ENCODE measurements at places on chromosomes 3 and 15.

- DNase-seq, result no peak
Measured at GRCh38 chr15:68272721-68273271, 4.7 kb upstream of the FEM1B start.

DNA sequence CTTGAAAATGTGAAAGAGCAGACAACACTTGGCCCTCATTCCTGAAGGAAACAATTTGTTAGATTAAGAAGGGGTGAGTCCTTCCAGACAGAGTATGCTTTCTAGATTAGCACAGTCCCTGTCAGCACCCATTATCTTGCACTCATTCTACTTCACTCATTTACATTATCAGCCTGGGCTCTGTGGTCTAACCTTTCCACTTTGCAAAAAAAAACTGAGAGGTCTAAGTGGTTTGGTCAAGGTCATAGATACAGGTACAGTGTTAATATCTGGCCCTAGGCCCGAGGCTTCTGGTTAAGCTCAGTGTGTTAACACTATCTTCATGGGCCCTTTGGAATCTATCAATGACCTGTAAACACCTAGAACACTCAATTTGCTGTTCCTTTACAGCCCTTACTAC is 123.4 kb upstream of the LRRN1 start:
- DNase-seq, result no peak

DNA sequence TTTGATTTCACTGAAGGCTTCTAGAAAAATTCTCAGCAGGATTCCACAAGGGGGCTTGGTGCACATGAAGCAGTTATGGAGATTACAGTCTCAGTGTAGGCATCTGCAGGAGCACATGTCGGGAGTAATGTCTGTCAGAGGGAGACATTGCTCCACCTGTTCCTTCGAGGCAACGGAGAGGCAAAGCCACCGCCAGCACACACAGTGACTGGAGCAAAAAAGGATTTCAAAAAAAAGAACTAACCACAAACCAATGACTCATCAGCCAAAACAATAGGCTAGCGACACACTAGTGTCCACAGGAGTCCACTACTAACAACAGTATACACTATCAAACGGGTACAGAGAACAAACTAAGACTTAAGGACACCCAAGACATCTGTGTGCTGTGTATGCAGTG is 68.9 kb downstream of the NPTN start:
- no peak for DNase-seq

DNA sequence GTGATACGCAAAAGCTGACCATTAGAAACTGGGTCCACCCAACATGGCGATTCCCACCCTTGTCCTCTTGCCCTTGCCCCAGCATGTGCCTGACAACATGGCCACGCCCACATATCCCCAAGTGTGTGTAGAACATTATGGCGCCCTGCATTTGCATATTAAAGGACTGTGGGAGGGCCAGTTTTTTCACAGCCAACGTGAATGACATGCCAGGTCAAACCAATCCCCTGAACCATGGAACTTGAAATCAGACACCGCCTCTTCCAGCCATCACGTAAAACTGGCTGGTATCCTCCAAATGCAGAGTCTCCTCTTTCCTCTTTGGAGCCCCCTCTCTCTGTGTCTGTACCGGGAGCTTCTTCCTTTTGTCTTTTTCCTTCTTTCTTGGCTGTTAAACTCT is 156.7 kb upstream of the EPHA6 start:
- no peak for DNase-seq

DNA sequence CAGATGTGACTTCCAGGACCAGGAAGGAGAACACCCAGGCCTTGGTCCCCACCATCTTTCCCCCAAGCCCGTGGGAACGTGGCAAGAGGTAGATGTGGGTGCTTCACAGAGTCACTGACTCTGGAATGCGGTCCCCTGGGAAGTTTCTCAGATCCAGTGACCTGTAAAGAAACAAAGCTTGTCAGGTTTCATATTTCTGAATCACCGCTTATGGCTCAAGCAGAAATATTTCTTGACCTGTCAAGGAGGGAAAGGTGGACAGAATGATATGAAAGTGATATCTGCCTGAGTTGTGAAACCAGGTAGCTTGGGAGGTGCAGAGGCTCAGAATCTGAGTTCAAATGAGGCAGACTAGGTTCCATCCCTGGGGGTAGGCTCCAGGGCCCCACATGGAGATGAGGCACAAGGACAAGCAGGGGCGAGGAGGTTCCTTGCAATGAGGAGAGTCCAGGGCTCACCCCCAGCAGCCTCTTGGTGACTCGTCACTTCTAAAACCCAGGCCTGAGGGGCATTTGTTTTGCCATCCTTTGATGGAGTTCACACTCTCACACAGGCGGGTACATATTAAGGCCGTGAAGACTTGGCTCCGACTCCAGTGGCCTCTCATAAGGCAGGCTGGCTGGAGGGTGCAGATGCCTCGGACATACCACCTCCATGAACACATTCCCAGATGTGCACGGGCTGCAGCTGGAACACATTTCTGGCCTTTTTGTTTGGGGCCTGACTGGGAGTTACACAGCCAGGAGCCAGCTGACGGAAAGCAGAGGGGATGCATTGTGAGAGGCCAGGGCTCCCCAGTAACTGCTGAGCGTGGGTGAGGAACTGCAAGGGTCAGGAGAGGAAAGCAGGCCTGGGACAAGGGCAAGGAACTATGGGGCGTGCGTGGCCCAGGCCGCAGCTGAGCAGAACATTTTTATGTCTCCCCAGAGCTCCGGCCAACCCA is 1.3 kb downstream of the CILP start:
- no peak for DNase-seq

DNA sequence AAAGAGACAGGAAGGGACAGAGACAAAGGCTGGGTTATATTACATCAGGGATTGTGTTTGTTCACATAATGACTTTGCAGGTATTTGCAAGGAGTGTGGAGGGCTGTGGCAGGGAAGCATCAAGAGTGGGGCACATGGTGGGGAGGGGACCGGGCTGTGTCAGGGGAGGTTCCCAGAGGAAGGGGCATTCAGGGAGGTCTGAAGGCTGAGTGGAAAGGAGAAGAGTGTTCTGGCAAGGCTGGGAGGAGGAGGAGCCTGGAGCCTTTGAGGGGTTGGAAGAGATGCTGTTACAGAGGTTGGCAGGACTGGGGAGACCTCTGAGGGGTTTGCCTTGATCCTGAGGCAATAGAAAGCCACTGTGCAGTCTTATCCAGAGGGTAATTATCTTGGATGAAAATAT is 49.4 kb downstream of the EXOG start:
- DNase-seq, result no peak

DNA sequence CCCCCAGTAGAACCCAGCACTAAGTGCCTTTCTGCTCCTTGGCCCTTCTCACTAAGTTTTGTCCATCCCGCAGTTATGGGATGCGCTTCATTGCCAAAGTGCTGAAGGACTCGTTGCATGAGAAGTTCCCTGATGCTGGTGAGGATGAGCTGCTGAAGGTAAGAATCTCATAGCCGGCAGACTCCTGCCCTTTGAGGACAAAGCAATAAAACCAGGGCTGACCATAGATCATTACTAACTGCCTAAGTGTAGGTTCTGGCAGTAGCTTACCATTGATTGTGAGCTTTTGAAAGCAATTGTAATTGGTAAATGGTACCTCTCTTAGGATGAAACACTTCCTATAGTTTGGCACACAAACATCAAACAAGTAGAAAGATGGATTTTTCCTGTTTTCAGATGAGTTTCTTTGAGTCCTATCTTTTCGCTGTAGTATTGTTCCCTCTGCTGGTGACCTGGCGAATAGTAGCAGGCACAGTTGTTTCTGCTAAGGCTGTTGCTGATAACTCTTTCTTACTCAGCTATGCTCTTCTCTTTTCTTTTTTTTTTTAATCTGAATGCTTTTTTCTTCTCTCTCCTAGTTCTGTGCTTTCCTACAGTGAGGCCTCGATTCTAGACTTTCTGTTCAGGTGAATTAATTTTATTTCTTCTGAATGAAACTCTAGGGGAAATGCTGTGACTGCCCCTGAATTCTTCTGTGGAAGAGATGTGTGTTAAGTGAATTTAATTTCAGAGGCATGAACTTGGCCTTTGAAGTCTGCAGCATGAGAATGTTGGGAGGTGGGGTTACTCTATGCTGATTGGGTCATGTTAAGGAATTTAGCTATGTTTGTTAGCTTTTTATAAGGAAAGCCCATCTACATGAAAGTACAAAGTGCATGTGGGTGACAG is 47.4 kb upstream of the CRTC3 start:
- peak; percentile 43 for DNase-seq

DNA sequence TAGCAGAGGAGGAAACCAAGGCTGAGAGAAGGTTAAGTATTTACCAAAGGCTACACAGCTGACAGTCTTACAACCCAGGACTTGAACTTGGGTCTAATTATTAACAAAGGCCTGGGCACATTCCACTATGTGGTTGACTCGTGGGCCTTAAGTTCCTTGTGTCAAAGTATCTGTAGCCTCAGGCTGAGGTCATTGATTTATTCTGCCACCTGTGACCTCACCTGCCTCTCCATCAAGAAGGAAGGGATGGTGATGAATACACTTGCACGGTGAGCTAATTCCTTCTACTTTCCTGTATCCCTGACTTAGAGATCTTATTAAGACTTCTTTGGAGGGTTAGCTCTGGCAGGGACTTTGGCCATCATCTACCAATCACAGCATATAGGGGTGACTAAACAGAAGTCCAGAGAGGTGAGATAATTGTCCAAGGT is 19.9 kb upstream of the LRRC58 start:
- DNase-seq, result no peak

- no peak for DNase-seq
Measured at GRCh38 chr3:20078194-20078714, 38.0 kb downstream of the KAT2B start.

DNA sequence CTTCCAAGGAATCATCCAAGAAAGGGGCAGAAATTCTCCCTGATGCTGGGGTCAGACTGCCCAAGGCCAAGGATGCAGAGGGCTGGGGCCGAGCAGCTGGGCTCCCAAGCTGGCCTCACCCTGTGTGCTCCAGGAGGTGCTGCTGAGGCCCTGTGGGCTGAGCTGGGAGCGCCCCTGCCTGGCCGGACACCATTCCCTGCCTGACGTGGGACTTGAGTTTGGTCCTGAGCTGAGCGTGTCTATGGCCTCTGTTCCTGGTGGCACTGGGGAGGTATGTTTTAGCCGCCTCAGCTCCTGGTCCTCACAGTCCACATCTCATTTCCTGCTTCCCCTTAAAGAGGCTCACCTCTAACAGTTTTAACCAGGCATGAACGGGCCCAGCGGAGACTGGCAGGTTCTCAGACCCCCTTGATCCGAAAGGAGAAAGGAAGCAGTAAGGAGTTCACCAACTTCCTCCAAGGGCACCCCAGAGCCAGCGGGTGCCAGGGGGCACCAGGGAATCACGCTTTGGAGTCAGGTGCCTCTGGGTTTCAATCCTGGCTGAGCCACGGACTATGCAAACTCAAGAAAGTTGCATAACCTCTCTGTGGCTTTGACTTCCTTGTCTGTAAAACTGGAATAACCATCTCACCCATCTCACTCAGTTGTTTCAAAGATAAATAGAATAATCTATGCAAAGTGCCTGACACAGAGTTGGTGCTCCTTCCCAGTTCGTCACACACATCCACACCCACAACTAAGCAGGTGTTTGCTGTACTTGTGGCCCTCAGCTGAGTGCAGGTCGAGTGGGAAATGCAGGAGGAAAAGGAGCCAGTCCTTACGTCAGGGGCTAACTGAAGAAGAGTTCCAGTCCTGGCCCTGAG is 48.6 kb downstream of the SLC12A8 start:
- no peak for DNase-seq

- DNase-seq, result no peak
Measured at GRCh38 chr3:25043749-25044148, 384.3 kb upstream of the RARB start.

- no peak for DNase-seq
Measured at GRCh38 chr3:22893644-22894325, 309.3 kb upstream of the UBE2E2 start.

- DNase-seq, result no peak
Measured at GRCh38 chr3:177459401-177459800, 262.1 kb upstream of the TBL1XR1 start.

DNA sequence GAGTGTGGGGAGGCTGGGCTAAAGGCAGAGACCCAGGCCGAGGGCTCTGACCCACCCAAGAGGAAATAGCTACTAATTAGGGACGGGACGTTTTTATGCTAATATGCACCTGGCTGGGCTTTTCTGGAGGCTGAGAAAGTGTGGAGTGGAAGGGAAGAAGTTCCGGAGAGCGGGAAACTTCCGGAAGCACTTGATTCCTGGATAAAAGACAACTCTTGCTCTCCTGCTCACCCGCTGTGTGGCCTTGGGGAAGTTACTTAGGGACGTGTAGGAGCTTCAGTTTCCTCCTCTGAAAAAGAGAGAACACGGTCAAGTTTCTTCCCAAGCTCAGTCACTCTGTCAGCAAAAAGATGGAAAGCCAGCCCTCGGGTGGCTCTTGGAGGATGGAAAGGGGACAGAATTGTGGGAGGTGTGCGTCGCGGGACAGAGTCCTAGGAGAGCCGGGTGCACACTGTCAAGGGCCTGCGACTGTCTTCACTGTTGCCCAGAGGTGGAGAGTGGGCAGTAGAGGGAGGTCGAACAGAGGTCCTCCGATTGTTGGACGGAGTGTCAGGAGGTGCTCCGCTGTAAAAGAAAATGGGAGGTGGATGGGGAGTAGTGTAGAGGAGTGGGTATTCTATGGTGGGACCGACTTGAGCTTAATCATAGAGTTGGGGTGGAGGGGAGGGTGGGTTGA is 43.2 kb downstream of the EPHB3 start:
- DNase-seq, result no peak

DNA sequence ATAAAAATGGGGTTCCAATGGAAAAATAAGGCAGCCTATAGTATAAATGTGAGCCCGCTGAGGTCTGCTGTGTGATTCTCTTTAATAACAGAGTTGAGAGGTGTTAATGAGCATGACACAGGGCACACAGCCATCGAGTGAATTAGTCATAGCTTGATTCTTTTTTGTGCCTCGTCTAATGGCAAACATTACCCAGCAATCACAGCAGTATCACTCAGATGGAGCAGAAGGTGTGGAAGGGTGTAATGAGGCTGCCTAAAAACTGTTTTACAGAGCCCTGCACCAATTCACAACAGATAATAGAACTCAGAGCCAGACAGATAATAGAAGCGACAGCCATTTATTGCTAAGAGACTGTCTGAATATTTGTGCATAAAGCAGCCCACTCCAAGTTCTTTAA is 178.6 kb upstream of the TPRG1 start:
- DNase-seq, result no peak

DNA sequence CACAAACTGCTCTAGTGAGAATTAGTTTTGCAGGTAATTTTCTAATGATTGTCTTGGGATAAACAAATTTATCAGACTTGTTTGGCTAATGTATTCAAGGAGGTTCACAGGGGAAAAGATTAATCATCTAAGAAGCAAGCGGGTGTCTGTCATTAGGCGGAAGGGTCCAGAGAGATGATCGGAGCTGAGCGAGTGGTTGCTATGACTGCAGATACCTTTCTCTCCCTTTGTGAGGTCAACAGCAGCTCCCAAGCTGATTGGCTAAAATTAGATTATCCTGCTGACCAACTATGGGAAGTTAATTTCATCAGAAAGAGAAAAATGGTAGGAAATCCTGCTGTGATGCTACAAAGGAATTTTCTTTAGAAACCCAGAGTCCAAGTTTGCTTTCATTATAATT is 276.0 kb downstream of the SOX2 start:
- no peak for DNase-seq

DNA sequence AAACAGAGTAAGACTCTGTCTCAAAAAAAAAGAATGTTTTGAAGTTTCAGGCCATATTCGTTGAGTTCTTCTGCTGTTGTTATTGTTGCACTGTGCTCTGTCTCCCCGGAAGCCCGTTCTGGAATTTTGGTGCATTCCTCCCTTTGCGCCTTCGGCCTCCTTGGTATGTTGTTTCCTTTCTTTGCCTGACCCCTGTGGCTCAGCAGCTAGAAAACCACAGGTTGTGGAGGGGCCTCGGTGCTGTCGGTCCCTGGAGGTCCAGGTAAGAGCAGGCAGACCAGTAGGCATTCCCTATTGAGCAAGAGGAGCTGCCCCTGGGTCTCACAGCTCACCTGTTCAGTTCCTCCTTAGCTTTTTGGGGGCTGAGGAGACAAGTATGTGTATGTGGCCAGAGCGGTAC is 51.0 kb upstream of the DLG1 start:
- no peak for DNase-seq
